Stimulated activated CD4-positive, alpha-beta T cell treated with anti-CD3 and anti-CD28 coated beads, Interleukin-2, amount 100 ng/mL, for 24 hours (primary cell): ENCODE measurements at places on chromosomes 2 and 18.

- no peak for DNase-seq
Measured at GRCh38 chr2:181441670-181442069, 15.5 kb upstream of the ITGA4 start.

GRCh38 chr2:190069936-190070696 is 7.6 kb upstream of the MSTN start:
- DNase-seq, result no peak

- DNase-seq, result no peak
Measured at GRCh38 chr2:169182573-169182972, 113.2 kb downstream of the DHRS9 start.

DNA sequence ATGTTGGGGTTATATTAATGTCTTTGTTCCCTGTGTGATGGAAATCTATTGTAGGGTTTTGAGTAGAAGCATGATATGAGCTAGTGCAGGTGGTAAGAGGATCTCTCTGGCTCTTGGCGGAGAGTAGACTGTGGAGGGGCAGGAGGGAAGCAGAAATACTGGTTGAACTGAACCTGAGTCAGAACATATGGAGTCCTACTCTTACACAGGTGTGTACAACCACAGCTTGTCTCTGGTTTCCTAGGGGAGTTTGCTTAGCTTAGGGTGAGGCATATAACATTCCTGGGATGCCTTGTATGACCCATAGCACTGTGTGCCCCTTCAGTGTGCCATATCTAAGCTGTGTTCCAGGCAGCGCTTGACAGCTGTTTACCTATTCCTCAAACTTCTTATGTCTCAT is 97.3 kb upstream of the GCFC2 start:
- no peak for DNase-seq

DNA sequence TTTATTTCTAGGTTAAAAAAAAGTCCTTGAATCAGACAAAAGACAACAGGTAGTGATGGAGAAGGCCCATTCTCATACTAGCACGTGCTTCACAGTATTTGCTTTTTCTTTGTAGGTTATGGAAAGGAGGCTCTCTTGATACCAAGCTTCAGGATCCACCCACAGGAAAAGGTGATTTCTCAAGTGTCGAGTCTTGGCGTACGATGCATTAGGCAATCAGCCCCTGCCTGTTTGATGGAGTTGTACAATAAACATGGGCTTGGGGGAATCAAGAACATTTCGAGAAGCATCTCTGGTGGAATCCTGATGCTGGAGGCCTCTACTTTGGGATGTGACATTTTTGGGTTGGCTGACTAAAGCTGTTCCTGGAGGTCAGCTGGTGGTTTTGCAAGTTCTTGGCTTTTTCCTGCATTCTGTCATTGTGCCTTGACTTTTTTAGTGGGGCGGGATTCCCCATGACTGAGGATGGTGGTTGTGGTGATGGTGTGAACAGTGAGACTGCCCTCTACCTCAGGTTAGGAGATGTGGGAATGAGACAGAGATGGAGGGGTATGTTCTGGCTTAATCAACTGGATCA is 231.5 kb upstream of the SPRED2 start:
- DNase-seq, result no peak

GRCh38 chr2:41940060-41940744 is 107.6 kb upstream of the PKDCC start:
- no peak for DNase-seq

DNA sequence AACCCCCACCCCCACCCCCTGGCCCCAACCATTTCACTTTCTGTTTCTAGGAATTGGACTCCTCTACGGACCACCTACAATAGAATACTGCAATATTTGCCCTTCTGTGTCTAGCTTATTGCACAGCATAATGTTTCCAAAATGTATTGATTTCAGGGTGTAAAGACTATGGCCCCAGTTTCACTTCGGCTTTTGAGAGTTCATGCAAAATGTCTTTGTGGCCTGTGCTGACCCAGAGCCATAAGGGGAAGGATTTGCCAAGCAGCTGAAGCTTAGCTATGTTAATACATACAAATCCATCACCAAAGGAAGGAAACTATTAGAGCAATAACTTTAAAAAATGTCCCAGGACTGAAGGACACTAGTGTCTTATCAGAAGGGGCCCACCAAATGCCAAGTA is 11.2 kb upstream of the ATP9B start:
- no peak for DNase-seq

DNA sequence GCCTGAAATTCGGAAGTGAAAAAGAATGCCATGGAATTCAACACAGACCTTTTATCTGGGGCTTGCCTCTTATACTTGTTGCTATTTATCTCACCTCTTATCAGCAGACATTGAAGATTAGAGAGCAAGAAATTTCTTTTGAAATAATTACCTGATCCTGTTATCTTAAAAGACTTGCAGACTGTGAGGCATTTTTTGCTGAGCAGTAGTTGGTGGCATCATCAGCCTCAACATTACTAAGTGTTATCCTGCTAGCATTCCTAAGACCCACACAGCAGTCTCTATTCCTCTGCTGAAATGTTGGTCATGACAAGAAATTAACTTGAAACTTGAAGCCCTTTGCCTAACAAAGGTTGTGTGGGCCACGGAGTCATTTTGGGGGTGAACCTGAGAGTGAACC is 186.5 kb downstream of the TRIB2 start:
- no peak for DNase-seq
